ENCODE measurements at places on chromosomes 1 and 21. TPM values are rescaled to one million over a fixed set of nuclear protein-coding genes. Genes with fewer than 3 reads are reported as not detected.

DNA sequence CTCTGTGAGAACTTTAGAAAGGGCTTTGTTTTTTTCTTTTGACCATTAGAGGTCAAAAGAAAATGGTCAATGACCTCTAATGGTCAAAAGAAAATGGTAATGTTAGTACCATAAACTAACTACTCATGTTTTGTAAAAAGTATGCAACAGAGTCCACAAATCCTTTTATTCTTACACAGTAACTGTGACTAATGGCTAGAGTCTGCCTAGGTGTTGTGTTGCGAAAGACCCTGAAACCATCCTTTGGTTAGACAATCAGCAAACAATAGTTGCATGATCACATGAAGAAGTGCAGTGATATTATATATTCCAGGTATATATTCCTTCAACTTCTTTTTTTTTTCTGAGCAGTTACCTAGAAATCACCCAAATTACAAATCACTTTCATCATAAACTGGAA lies 40.9 kb downstream of the NEGR1 start:
- no peaks in the 10 kb centered on the region for H3K27me3 ChIP-seq
- H3K36me3 ChIP-seq: no peaks in the 10 kb centered on the region
- H3K4me3 ChIP-seq: no peak overlapping the region

The ATP1B1 gene
- 7.1 TPM for total RNA-seq

DNA sequence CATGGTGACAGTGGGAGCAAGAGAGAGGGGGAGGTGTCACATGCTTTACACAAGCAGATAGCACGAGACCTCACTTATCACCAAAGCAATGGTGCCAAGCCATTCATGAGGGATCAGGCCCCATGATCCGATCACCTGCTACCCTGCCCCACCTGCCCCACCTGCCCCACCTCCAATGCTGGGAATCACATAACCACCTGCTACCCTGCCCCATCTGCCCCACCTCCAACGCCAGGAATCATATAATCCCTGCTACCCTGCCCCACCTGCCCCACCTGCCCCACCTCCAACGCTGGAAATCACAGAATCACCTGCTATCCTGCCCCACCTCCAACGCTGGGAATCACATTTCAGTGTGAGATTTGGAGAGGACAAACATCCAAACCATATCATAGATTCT lies 10.6 kb upstream of the AIRE start:
- DNase-seq: peak; percentile 15
- no peaks in the 10 kb centered on the region for H3K27me3 ChIP-seq
- no peak overlapping the region for H3K4me3 ChIP-seq

The OR2T33 gene
- not detected for total RNA-seq

DNA sequence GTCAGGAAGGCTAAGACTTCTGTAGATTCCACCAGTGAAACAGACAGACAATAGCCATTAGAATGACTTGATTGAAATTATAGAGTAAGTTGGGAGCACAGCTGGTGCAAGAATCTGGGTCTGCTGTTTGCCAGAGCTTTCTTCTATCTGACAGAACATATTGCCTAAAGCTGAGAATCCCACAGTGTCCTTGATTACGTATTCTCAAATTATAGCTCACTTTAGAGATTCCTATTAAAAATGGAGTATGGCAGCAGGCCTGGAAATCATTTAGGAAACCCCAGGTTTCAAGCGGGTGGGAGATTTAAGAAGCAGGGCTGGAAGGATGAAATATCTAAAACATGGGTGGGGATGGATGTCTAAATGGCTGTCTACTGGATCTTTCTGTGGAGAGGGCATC lies 639.7 kb upstream of the CXADR start:
- H3K27me3 ChIP-seq: no peaks in the 10 kb centered on the region
- no peaks in the 10 kb centered on the region for H3K4me1 ChIP-seq
- H3K36me3 ChIP-seq: no peaks in the 10 kb centered on the region
- no peak for DNase-seq

The CD48 gene
- 6.8 TPM for total RNA-seq

The WNT4 gene
- not detected for total RNA-seq

GRCh38 chr21:41142051-41142795 lies 25.7 kb upstream of the BACE2 start:
- H3K36me3 ChIP-seq: no peaks in the 10 kb centered on the region
- no peak overlapping the region for H3K4me3 ChIP-seq

DNA sequence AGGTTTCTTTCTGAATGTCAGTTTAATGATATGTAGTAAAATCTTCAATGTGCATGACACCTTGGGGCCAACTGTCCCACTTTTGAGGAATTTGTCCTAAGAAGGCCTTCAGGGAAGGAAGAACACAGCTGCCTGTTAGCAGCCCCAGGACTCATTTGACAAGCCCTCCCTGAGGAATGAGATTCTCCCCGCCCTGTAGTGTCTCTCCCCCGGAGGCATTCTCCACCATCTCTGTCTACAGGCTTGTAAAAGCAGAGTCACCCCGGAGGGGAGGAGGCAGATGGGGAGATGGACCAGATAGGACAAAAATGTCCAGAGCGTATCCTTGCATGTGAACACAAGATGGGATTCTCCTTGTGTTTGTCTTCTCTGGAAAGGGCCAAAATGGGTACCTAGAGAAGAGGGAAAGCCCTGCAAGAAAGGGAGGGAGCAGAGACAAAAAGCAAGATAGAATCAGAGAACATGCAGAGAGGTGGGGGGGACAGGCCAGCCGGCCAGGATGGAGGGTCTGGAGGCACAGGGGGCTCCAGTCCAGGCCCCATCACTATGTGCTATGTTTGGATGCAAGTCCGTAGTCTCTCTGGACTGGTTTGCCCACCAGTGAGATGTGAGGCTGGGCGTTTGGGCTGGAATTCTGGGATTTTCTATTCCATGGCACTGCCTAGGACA lies 12.0 kb upstream of the WNT3A start:
- DNase-seq: no peak
- H3K4me1 ChIP-seq: no peaks in the 10 kb centered on the region
- no peaks in the 10 kb centered on the region for H3K27me3 ChIP-seq
- no peak overlapping the region for H3K4me3 ChIP-seq
- H3K27ac ChIP-seq: no peak overlapping the region

The ATP1A4 gene
- total RNA-seq: not detected

The GJA8 gene
- not detected for total RNA-seq

DNA sequence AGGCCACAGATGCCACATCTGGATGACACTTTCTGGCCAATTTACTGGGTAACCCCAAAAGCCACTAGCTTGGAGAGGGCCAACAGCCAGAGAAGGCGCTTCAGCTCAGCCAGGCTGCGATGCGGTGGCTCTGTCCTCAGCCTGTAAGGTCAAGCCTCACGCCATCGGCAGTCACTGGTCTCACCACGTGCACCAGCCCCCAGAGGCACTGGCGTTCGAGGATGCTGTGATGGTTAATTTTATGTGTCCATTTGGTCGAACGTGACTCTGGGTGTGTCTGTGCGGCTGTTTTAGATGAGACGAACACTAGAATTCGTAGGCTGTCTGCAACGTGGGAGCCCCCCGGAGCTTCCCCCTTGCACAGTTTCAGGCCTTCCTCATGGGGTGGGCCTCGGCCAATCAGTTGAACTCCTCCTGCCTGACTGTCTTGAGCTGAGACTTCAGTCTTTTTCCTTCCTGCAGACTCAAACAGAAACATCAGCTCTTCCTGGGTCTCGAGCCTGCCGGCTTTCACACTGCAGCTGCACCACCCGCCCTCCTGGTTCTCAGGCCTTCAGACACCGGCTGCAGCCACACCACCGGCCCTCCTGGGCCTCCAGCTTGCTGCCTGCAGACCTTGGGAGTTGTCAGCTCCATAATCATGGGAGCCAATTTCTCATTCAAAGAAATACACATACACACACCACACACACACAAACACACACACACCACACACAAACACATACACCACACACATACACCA lies 41.6 kb upstream of the SLC45A1 start:
- no peaks in the 10 kb centered on the region for H3K4me1 ChIP-seq
- DNase-seq: no peak
- no peak overlapping the region for H3K27ac ChIP-seq
- no peaks in the 10 kb centered on the region for H3K27me3 ChIP-seq
- H3K4me3 ChIP-seq: no peak overlapping the region

- H3K4me3 ChIP-seq: no peak overlapping the region
- H3K36me3 ChIP-seq: no peaks in the 10 kb centered on the region
- DNase-seq: no peak
- no peak overlapping the region for H3K27ac ChIP-seq
- no peaks in the 10 kb centered on the region for H3K4me1 ChIP-seq
These were observed 36.0 kb downstream of the ZNF281 start for GRCh38 chr1:200373811-200374231.

GRCh38 chr1:229579059-229579673 lies 20.7 kb upstream of the ABCB10 start:
- H3K36me3 ChIP-seq: no peaks in the 10 kb centered on the region
- no peak for DNase-seq
- H3K4me1 ChIP-seq: peaks cover 3% of the 10 kb centered on the region
- peak overlapping the region; percentile 43 for H3K27ac ChIP-seq
- H3K4me3 ChIP-seq: no peak overlapping the region

GRCh38 chr1:179785031-179785431 lies 41.9 kb downstream of the FAM163A start:
- H3K4me1 ChIP-seq: peaks cover under 1% of the 10 kb centered on the region
- no peak overlapping the region for H3K4me3 ChIP-seq
- no peaks in the 10 kb centered on the region for H3K27me3 ChIP-seq
- H3K27ac ChIP-seq: no peak overlapping the region
- DNase-seq: no peak

GRCh38 chr1:107840725-107841124 lies 124.3 kb downstream of the VAV3 start:
- no peaks in the 10 kb centered on the region for H3K27me3 ChIP-seq
- H3K4me1 ChIP-seq: no peaks in the 10 kb centered on the region
- H3K4me3 ChIP-seq: no peak overlapping the region
- no peak overlapping the region for H3K27ac ChIP-seq
- DNase-seq: no peak
- no peaks in the 10 kb centered on the region for H3K36me3 ChIP-seq

- H3K36me3 ChIP-seq: no peaks in the 10 kb centered on the region
- no peaks in the 10 kb centered on the region for H3K27me3 ChIP-seq
- H3K4me1 ChIP-seq: no peaks in the 10 kb centered on the region
- H3K27ac ChIP-seq: no peak within 1 kb of the TSS
- DNase-seq: no peak
- no peak within 1 kb of the TSS for H3K4me3 ChIP-seq
These were observed at the start of gene SEMA4A for GRCh38 chr1:156153362-156153761. SEMA4A (plus strand) TSS chr1:156153585; CDS start chr1:156154579, 994 bp downstream.

DNA sequence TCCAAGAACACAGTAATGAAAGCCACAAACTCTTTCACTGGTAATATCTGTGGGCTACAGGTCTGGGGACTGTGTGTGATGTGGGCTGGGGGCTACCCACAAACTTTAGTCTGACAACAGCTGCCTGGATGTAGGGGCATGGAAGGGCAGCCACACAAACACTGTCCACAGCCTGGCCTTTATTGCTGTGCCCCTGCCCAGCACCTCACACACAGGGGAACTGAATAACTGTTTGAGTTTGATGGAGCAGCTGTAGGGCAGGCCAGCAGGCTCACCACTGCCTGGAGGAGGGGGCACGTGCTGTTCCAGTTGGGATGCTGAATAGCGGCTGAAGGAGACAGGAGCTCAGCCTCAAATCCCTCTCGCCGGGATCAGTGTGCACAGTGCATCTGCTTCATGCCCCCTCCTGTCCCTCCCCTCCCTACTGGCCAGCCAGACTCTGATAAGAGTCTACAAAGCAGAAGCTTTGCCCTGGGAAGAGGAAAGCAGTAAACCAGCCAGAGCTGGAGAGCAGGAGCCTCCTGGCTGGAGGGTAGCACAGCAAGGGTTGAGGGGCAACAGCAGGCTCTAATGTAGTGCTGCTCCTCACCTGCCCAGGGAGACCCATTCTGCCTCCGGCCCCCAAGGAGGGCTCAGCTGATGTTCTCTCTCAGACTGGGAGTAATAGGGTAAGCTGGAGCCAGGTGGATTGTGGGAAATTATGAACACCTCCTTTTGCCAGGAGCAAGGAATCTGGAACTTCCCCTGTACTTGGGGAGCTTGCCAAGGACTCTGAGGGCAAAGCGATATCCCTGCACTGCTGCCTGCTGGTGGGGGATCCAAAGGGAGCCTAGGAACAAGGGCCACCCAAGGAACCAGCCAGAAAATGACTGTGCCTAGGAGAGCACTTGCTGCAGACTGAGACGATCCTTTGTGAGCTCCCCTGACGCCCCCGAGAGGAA lies 70.2 kb upstream of the GOLT1A start:
- no peaks in the 10 kb centered on the region for H3K4me1 ChIP-seq
- no peak overlapping the region for H3K27ac ChIP-seq
- H3K27me3 ChIP-seq: no peaks in the 10 kb centered on the region
- H3K4me3 ChIP-seq: no peak overlapping the region
- no peaks in the 10 kb centered on the region for H3K36me3 ChIP-seq

The BTF3L4 gene
- total RNA-seq: 41.4 TPM

GRCh38 chr1:234840253-234840652 lies 230.3 kb upstream of the IRF2BP2 start:
- no peak for DNase-seq
- no peaks in the 10 kb centered on the region for H3K4me1 ChIP-seq
- H3K27me3 ChIP-seq: no peaks in the 10 kb centered on the region
- no peak overlapping the region for H3K4me3 ChIP-seq
- no peaks in the 10 kb centered on the region for H3K36me3 ChIP-seq

GRCh38 chr1:80656014-80656636 lies 1144.6 kb upstream of the ADGRL2 start:
- no peak for DNase-seq
- no peaks in the 10 kb centered on the region for H3K36me3 ChIP-seq
- H3K27me3 ChIP-seq: no peaks in the 10 kb centered on the region
- H3K4me3 ChIP-seq: no peak overlapping the region
- no peaks in the 10 kb centered on the region for H3K4me1 ChIP-seq

The AMY2A gene
- total RNA-seq: 4.2 TPM

DNA sequence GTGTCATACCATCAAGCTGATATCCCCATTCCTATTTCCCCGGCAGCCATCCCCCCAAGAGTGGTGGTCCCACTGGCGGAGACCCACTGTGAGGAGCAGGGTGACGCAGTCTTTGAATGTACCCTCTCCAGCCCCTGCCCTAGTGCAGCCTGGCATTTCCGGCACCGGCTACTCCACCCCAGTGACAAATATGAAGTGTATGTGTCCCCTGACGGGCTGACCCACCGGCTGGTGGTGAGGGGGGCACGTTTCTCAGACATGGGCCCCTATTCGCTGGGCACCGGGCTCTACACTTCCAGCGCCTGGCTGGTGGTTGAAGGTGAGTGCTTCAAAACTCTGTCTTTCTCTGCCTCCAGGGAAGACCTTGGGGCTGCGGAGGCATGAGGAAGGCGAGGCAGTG lies 14.4 kb downstream of the IGFN1 start:
- DNase-seq: peak; percentile 57
- H3K36me3 ChIP-seq: no peaks in the 10 kb centered on the region
- H3K27ac ChIP-seq: no peak overlapping the region
- H3K4me3 ChIP-seq: no peak overlapping the region
- H3K4me1 ChIP-seq: no peaks in the 10 kb centered on the region

- no peak overlapping the region for H3K4me3 ChIP-seq
- H3K4me1 ChIP-seq: no peaks in the 10 kb centered on the region
- DNase-seq: no peak
- no peaks in the 10 kb centered on the region for H3K36me3 ChIP-seq
- H3K27ac ChIP-seq: no peak overlapping the region
- no peaks in the 10 kb centered on the region for H3K27me3 ChIP-seq
These were observed 17.2 kb downstream of the CASZ1 start for GRCh38 chr1:10779201-10779600.

GRCh38 chr1:117606649-117607430 lies 992 bp downstream of the TENT5C start:
- no peaks in the 10 kb centered on the region for H3K27me3 ChIP-seq
- no peaks in the 10 kb centered on the region for H3K36me3 ChIP-seq
- DNase-seq: peak; percentile 87
